ENCODE measurements at places on chromosomes 7 and 10.

- DNase-seq = no peak
Measured at GRCh38 chr7:44533301-44534055, 7.7 kb downstream of the NPC1L1 start.

DNA sequence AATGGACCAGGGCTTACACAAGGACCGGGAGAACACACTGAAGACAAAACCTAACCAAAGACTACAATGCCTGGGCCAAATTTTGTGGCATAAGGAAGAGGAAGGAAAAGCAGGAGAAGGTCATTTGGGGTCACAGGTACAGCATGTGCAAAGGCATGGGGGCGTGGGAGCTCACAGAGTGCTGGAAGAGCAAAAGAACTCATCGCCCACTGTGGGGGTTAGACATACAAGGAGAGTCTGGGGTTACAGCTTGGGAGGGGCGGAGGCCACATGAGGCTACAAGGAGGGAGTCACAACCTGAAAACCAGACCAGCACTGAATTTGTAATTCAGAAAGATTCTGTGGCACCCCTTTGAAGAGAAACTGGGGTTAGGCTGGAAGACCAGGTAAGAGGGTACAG lies 9.7 kb downstream of the PUS7 start:
- DNase-seq = no peak

DNA sequence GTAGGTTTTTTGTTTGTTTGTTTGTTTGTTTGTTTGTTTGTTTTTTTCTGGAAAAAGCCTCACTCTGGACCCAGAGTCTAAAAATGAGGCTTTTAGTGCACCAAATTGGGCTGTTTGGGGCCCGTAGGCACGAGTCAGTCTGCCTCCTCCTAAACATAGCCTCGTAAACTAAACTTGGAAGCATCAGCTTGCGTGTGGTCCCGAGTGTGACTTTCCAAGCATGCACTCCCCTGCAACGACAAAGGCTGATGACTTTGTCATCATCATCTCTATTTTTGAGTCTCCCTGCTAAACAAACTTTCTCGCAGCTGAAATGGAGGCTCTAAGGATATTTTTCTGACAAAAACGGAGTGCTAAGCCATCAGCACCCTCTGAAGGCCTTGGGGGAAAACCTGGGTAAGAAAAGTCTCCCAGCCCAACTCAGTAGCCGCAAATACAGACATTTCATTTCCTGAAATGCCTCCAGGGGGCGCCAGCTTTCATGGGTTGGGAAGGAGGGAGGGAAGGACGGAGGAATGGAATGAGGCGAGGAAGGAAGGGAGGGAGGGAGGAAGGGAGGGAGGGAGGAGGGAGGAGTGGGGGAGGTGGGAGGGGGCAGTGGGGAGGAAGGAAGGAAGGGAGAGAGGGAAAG lies 245.9 kb downstream of the KCNMA1 start:
- DNase-seq = peak; percentile 86

DNA sequence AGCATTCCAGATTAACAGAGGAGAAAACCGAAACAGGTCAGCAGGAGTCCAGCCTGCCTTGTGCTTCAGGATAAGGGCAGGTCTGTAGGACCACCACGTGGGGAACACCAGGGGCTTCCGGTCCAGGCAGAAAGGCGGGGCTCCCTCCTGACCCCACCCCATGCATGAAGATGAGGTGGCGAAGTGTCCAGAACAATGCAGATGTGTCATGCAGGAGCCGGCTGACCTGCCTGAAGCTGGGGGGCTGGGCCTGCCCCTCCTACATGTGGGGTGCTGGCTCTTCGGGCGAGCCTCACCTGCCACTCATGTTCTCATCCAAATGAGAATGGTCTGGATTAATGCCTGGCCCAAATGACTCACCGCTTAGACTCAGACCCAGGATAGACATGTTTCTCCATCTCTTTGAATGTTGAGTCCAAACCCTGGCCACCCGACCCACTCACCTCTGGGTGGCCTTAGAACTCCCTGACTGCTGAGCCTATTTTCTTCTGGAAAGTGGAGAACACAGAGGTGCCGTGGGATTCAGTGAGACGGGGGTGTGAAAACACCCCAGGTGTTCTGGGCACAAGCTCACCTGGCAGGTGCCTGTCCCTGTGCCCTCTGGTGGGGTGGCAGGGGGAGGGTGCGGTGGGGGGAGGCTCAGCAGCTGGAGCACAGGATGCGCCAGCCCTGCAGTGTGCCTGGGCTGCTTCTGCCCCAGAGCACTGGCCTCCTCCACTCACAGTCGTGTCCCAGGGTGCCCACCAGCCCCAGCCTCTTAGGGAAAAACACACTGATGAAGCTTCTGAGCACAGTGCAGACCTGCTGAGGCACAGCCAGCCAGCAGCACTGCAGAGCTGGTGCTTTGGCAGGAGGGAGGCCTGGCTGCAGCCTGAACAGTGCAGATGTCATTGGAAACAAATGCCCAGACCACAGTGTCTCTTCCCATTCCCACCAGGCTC lies 55.2 kb upstream of the GDF10 start:
- no peak for DNase-seq

- no peak for DNase-seq
Measured at GRCh38 chr7:91127959-91128358, 136.3 kb upstream of the FZD1 start.

DNA sequence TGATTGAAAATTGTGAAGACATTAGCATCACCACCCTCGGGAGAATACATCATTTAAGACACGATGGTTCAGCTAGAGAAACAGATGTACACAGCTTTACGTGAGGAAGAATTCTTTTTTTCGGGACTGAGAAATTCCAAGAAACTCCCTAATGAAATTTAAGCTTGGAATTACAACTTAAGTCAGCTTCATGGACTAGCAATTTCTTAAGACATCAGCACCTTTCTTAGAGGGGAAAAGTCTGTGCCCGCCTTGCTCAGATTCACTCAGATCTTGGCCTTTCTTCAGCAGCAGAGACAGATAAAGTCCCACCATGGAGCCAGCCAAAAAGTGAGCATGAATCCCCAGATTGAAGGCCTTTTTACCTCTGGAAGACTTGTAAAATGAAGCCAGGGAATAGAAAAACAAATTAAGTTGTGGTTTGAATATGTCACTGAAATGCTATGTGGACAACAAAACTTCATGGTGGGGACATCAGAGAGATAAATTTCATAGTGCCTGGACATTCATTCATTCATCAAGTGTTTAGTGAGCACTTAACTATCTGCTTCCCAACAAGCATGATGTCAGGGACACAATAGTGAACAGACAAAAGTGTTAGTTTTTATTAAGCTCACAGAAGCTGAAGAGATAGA lies 32.1 kb downstream of the PRKG1 start:
- DNase-seq = no peak

GRCh38 chr10:31757386-31757791 lies 171.2 kb downstream of the ARHGAP12 start:
- DNase-seq = peak; percentile 27

GRCh38 chr10:19629567-19629966 lies 186.7 kb upstream of the PLXDC2 start:
- DNase-seq = no peak

DNA sequence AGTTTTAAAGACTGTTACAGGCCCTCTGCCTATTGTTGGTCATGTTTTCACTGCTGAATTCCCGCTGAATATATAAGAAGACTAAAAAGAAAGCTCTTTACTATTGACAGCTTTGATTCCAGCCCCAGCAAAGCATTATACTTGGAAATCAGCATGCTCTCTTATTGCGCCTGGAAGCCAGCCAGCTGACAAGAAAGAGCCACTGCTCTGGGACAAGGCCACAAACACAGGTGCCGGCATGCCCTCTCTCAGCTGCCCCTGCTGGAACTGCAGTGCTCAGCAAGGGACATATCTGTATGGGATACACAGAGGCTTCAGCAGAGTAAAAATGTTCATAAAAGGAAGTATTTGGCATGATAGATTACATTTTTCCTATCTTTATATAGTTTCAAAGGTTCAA lies 523.9 kb downstream of the ADRA2A start:
- DNase-seq = no peak

DNA sequence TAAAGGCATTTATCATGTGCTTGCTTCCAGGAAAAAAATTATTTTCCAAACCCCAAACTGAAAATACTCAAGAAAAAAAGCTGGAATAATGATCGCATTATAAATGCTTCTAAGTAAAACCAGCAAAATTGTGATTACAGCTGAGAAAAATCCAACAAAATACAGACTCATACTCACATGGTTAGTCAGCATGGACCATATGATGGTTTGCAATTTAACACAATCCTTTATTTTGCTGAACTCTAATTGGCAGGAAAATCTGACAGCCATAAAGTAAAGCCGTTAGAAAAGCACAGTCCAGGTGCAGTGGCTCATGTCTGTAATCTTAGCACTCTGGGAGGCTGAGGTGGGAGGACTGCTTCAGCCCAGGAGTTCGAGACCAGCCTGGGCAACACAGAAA lies 59.6 kb downstream of the BRI3 start:
- DNase-seq = no peak

- no peak for DNase-seq
Measured at GRCh38 chr7:100516135-100516812, 22.7 kb upstream of the AGFG2 start.

DNA sequence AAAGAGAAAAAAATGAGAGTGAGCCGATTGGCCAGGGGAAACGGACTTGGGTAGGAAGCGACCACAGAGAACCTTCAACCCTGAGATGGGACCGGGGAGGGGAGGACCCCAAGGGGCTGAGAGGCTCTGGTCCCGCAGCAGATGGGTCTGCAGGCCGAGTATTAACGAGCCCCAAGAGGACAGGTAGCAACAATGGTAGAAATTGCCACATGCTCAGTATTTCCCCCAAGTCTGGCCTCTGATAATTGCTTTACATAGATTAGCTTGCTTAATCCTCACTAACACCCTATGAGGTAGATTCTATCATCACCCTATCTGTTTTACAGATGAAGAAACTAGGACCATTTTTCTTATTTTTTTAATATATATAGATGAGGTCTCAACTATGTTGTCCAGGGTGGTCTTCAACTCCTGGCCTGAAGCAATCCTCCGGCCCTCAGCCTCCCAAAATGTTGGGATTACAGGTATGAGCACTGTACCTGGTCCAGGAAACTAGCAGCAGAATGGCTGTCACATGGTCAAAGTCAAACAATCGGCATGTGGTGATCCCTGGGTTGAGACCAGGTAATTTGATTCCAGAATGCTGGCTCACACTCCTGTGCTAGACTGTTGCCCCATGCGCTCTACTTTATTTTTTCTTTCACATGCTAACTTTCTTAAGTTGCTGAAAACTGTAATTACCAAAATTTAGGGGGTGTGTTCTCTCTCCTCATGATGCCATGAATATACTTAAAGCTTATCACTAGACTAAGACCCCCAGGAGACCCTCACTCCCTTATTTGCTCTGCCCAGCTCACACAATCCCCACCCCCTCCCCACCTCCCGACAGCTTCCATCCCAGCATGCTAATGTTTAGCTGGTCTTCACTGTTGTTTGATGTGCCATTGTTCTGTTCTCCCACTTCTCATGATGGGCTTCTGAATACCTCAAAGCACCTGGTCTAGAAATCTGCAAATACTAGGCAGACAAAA lies 67.9 kb upstream of the AFAP1L2 start:
- no peak for DNase-seq

GRCh38 chr10:70890917-70891431 lies 2.6 kb upstream of the PCBD1 start:
- DNase-seq = peak; percentile 94

Measured in BE2C (cell line).